WERI-Rb-1 (cell line): ENCODE measurements at places on chromosomes 3 and 15.

DNA sequence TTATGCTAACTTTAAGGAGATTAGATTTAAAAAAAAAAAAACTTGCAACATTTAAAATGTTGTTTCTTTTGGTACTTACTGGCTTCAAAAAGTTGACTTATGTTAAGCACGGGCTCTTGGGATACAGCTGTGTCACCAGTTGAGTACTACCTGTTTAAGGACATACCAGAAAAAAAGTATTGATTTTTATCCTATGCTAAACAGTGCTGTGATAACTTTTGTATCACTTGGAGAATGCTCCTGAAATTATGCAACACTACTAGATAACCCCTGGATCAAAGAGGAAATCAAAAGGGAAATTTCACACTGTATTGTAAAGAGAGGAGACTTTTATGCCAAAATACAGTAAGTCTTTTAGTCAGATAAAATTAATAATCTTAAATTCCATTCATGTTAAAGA is 77.7 kb downstream of the SLMAP start:
- DNase-seq, result no peak

DNA sequence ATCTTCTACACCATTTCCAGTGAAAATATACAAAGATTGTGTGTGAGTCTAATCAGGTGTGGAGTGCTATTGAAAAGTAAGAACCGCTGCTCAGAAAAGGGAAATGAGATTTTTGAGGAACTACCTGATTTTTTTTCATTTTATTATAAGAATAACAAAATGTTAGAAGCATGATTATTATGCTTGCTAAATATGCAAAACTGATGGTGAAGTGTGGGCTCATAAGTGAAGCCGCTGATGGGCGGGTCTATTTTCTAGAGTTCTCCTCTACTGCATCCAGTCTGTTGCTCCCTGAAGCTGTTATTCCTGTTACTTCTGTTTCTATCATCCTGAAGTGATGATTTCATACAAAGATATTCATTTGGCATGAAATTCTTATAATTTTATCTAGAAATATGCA is 612.0 kb downstream of the CADM2 start:
- DNase-seq, result no peak

DNA sequence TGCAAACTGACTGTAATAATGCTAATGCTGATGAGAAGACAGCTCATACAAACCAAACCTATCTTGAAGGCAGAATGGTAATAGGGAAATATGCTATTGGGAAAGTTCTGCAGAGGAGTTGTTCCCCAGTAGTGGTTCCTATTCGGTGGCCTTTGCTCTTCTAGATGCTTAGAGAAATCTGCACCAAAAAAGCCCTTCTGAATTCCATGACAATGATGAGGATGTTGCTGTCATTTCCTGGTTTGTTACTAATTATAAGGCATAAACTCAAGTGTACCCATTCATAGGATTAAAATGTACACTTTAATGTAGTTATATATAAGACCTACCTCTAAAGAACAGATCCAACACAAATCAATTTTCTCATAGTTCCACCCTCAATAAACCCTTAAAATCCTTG is 30.1 kb downstream of the TOMM70 start:
- no peak for DNase-seq

- DNase-seq, result no peak
Observed at GRCh38 chr15:40100947-40101905, 7.5 kb downstream of the BMF start.
